ENCODE measurements at places on chromosomes 13 and 19. TPM values are rescaled to one million over a fixed set of nuclear protein-coding genes. Genes with fewer than 3 reads are reported as not detected.

The NALCN gene
- total RNA-seq = 11.8 TPM

DNA sequence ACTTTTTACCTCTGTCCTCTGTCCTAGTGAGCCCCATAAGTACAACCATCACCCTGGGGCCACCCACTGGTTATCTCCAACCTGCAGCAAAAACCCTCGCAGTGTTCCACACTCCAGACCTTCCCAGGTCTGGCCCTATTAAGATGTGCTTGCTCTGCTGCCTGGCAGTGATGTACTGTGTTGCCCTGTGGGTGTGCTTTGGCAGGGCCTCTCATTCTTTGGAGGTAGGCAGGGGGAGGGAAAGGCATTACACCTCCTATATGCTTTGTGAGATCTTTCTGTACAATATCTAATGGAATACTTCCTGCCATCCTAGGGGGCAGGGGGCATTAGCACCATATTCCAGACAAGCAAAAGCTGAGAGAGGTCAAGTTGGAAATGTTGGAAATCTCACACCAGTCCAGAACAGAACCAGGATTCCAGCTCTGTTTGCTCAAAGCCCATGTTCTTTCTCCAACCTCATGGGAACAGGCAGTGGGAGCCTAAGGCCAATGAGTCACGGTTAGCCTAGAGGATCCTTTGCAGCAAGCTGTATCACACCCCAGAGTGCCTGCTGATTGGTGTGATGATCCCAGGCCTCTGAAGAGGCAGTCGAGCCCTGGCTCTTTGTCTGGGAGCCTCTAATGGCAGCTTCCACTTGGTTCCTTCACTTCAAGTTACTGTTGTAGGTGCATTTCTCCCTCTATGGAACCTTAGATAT lies 59.7 kb upstream of the UBL3 start:
- no peak for DNase-seq

GRCh38 chr19:1847684-1848398 lies 442 bp downstream of the REXO1 start:
- DNase-seq = peak; percentile 69

The C13orf42 gene
- total RNA-seq = not detected

- DNase-seq = peak; percentile 69
Observed at GRCh38 chr13:26184791-26185250, 37.3 kb downstream of the RNF6 start.

The ERICH4 gene
- not detected for total RNA-seq

- no peak for DNase-seq
Observed at GRCh38 chr13:21549633-21550032, 54.3 kb downstream of the MICU2 start.

DNA sequence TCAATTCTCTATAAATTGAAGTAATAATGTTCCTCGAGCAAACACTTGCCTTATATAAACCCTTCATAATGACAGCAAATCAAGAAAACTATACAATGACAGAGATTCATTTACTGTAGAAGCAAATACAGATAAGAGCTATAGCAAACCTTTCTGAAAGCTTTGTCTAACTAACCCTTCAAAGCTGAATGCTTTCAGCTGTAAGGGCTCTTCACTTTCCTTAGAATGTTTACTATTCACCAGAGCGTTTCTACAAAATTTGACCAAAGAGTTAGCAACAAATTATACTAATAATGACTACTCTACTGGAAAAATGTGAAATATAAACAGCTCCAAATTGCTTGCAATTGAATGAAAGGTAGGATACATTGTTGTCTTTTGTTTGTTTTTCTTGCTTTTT lies 218.1 kb downstream of the SLITRK5 start:
- no peak for DNase-seq

The TMPRSS9 gene
- not detected for total RNA-seq

DNA sequence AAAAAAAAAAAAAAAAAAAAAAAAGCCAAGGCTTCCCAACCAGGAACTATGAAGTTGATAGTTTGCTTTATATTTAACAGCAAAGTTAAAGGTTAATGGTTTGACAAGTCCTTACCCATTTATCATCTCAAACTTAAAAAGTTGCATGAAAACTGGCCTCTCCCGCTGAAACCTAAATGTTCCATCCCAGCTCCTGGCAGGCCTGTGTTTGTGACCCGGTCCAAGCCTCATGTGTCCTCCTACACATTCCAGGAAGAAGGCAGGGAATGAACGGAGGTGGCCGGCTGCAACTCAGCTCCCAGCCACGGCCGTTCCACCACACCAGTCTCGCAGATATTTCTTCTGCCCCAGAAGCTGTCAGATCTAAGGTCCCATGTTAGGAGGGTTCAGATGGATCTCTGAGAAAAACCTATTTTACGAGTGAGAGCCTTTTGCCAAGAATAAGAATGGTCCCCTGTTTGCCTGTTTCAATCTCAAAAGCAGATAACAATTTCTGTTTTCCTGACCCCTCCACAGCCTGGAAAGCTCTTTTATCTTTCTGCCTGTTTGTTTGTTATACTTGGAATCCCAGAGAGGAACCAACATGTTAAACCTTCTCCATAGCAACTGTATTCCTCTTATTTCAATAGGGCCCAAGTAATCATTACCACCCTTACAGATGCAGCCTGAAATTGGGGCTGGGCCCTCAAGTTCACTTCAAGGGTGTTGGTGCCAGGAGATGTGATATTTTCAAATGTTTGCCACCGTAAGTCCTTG lies 56.5 kb downstream of the KCTD12 start:
- peak; percentile 62 for DNase-seq
